ENCODE measurements at places on chromosomes 4 and X. TPM values are rescaled to one million over a fixed set of nuclear protein-coding genes. Genes with fewer than 3 reads are reported as not detected.

- H3K36me3 ChIP-seq = no peaks in the 10 kb centered on the region
- DNase-seq = peak; percentile 90
- H3K27me3 ChIP-seq = no peaks in the 10 kb centered on the region
- H3K4me1 ChIP-seq = no peaks in the 10 kb centered on the region
- H3K4me3 ChIP-seq = peak overlapping the region; percentile 50
Measured at GRCh38 chrX:149540131-149540620, 636 bp upstream of the EOLA1 start.

GRCh38 chr4:95183656-95184408 lies 364.9 kb downstream of the UNC5C start:
- H3K27me3 ChIP-seq = no peaks in the 10 kb centered on the region
- H3K4me3 ChIP-seq = no peak overlapping the region
- no peak for DNase-seq
- no peaks in the 10 kb centered on the region for H3K4me1 ChIP-seq
- no peaks in the 10 kb centered on the region for H3K36me3 ChIP-seq

DNA sequence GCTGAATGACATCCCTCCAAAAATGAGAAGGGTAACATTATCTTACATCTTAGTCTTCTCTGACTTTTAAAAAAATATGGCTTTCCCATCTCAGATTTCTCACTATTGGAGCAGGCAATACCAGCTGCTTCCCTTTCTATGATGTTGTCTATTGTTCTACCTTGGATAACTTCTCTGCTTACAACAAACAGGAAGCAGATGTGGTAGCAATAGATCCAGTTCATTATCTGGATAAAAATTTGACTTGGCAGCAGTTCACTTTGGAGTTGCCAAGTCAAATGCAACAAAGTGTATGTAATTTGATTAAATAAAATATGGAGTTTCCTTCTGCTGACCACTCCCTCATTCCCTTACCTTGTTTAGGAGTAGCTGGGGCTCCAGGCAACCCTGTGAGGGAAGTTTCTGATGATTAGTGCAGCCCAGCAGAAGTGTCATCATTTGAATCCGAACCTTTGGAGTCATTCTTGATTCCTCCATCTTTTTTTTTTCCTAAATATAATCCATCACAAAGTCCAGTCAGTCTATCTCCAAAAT lies 72.0 kb upstream of the GPRIN3 start:
- no peaks in the 10 kb centered on the region for H3K27me3 ChIP-seq
- no peaks in the 10 kb centered on the region for H3K36me3 ChIP-seq
- H3K4me1 ChIP-seq = no peaks in the 10 kb centered on the region

DNA sequence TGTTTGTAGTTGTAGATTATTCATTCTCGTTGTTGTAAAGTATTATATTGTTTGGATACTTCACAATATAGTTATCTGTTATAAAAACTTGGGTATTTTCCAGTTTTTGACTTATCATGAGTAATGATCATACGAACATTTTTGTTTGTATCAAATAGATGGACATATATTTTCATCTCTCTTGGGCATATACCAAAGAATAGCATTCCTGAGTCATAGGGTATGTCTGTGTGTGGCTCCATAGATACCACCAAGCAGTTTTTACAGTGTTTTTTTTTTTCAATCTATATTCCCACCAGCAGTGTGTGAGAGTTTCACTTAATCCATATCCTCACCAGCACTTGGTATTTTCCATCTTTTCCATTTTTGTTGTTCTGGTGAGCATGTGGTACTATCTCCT lies 89.7 kb upstream of the RAB40AL start:
- no peak overlapping the region for H3K27ac ChIP-seq
- no peaks in the 10 kb centered on the region for H3K4me1 ChIP-seq
- no peaks in the 10 kb centered on the region for H3K36me3 ChIP-seq
- no peak overlapping the region for H3K4me3 ChIP-seq

DNA sequence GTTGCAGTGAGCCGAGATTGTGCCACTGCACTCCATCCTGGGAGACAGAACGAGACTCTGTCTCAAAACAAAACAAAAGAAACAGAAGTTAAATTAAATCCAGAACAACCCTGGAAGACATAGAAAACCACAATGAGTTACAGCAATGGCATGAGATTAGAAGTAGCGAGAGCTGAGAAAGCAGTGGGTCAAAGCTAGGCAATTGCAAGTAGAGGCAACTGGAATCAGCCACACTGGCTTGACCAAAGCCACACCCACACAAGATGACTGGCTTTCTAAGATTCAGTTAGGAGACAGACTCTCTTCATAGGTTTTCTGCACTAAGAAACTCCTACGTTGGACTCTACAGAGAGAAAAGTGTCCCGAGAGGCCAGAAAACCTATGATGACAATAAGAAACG lies 443.0 kb downstream of the GPM6A start:
- no peak for DNase-seq
- H3K4me1 ChIP-seq = no peaks in the 10 kb centered on the region
- no peaks in the 10 kb centered on the region for H3K27me3 ChIP-seq
- H3K4me3 ChIP-seq = no peak overlapping the region

- H3K4me1 ChIP-seq = peaks cover 19% of the 10 kb centered on the region
- H3K27ac ChIP-seq = no peak overlapping the region
- H3K36me3 ChIP-seq = no peaks in the 10 kb centered on the region
- H3K27me3 ChIP-seq = no peaks in the 10 kb centered on the region
Measured at GRCh38 chr4:113607998-113608397, 153.5 kb downstream of the CAMK2D start.

- no peaks in the 10 kb centered on the region for H3K36me3 ChIP-seq
- H3K4me1 ChIP-seq = no peaks in the 10 kb centered on the region
- H3K4me3 ChIP-seq = no peak overlapping the region
- no peaks in the 10 kb centered on the region for H3K27me3 ChIP-seq
- peak overlapping the region; percentile 73 for H3K27ac ChIP-seq
- no peak for DNase-seq
Measured at GRCh38 chrX:38599796-38600755, 38.7 kb downstream of the TSPAN7 start.

- no peak overlapping the region for H3K4me3 ChIP-seq
- H3K4me1 ChIP-seq = no peaks in the 10 kb centered on the region
- no peak overlapping the region for H3K27ac ChIP-seq
- H3K36me3 ChIP-seq = no peaks in the 10 kb centered on the region
- no peak for DNase-seq
Measured at GRCh38 chr4:69830560-69831269, 29.2 kb downstream of the SULT1E1 start.

- H3K4me1 ChIP-seq = no peaks in the 10 kb centered on the region
- no peaks in the 10 kb centered on the region for H3K36me3 ChIP-seq
- no peaks in the 10 kb centered on the region for H3K27me3 ChIP-seq
- no peak overlapping the region for H3K27ac ChIP-seq
- H3K4me3 ChIP-seq = no peak overlapping the region
Measured at GRCh38 chr4:90757534-90758060, 630.4 kb downstream of the CCSER1 start.

DNA sequence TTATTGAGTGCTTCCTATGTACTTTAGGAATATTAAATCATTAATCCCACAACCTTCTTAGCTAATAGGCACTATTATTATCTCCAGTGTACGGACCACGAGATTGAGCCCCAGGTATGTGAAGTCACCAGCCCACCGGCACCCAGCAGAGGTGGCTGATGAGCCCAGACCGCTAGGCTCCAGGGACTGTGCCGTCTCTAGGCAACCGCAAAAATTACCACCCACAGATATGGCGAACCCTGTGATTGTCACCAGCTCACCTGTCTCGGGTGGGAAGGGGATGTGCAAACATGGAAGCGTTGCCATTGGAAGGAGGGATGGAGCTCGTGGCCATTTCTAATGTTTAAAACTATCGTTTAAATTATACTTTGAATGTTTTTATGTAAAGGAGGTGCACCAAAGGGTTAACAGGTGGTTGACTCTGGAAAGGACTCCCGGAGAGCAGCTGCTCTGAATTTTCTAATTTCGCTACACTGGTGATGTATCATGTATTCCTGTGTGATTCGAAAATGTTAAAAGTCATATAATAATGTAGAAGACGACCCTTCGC lies 21.0 kb upstream of the JAKMIP1 start:
- H3K27me3 ChIP-seq = peaks cover 14% of the 10 kb centered on the region
- no peak for DNase-seq
- no peak overlapping the region for H3K27ac ChIP-seq
- H3K4me3 ChIP-seq = peak overlapping the region; percentile 42
- H3K4me1 ChIP-seq = no peaks in the 10 kb centered on the region

- H3K4me1 ChIP-seq = no peaks in the 10 kb centered on the region
- H3K27me3 ChIP-seq = no peaks in the 10 kb centered on the region
- H3K4me3 ChIP-seq = no peak overlapping the region
- no peak for DNase-seq
Measured at GRCh38 chr4:85005865-85006377, 39.4 kb upstream of the WDFY3 start.

DNA sequence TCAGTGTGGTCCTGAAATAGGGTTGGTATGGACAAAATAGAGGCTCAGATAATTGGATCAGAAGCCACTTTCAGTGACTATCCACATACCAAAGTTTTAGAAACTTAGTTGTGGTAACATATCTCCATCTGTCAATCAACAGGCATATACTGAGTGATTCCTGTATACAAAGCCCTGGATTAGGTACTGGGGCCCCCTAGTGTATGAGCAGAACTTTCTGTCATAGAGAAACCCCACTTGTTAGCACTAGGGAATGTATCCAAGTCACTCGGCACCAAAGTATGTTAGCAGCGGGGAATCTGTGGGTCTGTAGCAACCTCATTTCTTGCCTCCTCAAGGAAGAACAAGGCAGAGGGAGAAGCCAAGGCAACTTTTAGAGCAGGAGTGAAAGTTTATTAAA lies 50.7 kb downstream of the MAP7D3 start:
- peaks cover 27% of the 10 kb centered on the region for H3K36me3 ChIP-seq
- peak overlapping the region; percentile 58 for H3K27ac ChIP-seq
- H3K4me1 ChIP-seq = peaks cover 45% of the 10 kb centered on the region
- H3K27me3 ChIP-seq = no peaks in the 10 kb centered on the region
- no peak for DNase-seq

DNA sequence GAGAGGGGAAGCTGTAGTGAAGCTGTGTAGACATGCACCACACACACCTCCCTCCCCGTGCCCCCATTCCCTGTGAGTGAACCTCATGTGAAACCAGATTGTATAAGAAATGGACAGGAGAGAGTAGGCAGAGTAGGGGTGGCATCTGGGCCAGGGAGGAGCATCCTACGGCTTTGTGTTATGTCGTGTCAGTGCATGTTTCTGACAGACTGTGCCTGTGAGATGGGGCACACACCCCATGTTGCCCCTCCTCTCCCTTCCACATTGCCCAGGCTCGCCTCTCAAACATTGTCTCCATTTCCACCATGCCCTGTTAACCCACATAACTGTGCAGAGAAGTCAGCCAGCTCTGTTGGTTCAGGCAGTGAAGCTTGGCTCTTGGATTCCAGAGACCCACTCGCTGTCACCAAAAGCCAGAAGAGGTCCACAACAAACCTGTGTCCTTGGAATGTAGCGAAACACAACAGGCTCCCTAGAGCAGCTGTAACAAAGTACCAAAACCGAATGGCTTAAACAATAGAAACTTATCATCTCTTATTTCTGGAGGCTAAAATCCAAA lies 56.1 kb downstream of the SLC9A6 start:
- DNase-seq = no peak
- no peak overlapping the region for H3K4me3 ChIP-seq
- no peaks in the 10 kb centered on the region for H3K36me3 ChIP-seq
- H3K27ac ChIP-seq = no peak overlapping the region

- no peak for DNase-seq
- H3K4me1 ChIP-seq = no peaks in the 10 kb centered on the region
- no peak overlapping the region for H3K4me3 ChIP-seq
- no peak overlapping the region for H3K27ac ChIP-seq
- H3K36me3 ChIP-seq = no peaks in the 10 kb centered on the region
Measured at GRCh38 chr4:6360385-6360784, 90.7 kb downstream of the WFS1 start.

DNA sequence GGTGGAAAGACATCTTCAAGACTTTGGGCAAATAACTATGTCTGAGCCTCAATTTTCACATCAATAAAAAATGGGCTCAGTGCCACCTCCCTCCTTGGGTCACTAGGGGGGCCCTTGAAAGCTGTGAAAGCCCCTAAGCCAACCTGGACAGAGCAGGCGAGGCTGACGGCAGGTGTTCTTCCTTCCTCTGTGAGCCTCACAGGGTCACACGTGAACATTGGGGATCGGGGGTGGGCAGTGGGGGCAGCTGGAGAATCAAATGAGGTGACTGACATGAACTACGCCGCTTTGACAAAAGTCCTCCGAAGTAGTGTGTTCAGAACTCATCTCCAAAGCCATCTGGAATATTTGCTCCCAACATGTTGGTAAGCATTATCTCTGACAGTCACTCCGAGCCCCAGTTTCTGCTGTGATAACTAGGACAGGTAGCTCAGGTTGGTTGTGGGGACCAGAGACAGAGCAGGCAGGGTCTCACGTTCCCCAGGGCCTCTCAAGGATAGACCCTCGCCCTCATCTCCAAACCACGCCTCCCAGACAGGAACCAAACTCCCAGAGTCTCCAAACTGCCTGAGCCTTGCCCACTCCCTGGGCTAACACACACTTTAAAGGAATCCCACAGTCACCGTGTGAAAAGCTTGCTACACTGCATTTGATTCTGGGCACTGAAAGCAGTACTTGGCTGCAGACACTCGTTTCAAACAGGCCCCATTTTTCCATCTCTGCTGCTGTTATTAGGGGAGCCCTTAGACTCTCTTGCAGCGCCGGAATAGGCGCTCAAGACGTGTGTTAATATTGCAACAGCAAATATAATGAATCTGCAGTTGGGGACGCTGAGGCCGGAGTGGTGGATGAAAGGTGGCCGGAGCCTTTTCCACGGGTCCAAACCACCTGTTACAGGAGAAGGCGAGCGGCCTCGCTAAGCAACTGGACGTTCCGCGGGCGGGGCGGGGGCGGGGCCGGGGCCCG lies 717 bp upstream of the WFS1 start:
- no peaks in the 10 kb centered on the region for H3K36me3 ChIP-seq
- H3K27me3 ChIP-seq = no peaks in the 10 kb centered on the region
- no peak for DNase-seq
- no peaks in the 10 kb centered on the region for H3K4me1 ChIP-seq
- H3K4me3 ChIP-seq = peak overlapping the region; percentile 20

GRCh38 chr4:7941965-7942496 lies 2.4 kb upstream of the AFAP1 start:
- no peaks in the 10 kb centered on the region for H3K27me3 ChIP-seq
- no peaks in the 10 kb centered on the region for H3K36me3 ChIP-seq
- no peak for DNase-seq
- H3K4me3 ChIP-seq = no peak overlapping the region

The CT45A9 gene
- not detected for total RNA-seq

The ARR3 gene
- total RNA-seq = not detected

The NSUN7 gene
- total RNA-seq = 1.9 TPM

The ATP7A gene
- 7.5 TPM for total RNA-seq

The IGSF1 gene
- 3.3 TPM for total RNA-seq

The SRPX gene
- total RNA-seq = 75.7 TPM

The TKTL2 gene
- total RNA-seq = not detected

The IL9R gene
- total RNA-seq = not detected

Data from right atrium auricular region (tissue), 2 donors.